Stimulated activated CD4-positive, alpha-beta T cell treated with anti-CD3 and anti-CD28 coated beads, Interleukin-4, amount 100 ng/mL, for 48 hours (primary cell): ENCODE measurements at places on chromosomes 11 and 22.

DNA sequence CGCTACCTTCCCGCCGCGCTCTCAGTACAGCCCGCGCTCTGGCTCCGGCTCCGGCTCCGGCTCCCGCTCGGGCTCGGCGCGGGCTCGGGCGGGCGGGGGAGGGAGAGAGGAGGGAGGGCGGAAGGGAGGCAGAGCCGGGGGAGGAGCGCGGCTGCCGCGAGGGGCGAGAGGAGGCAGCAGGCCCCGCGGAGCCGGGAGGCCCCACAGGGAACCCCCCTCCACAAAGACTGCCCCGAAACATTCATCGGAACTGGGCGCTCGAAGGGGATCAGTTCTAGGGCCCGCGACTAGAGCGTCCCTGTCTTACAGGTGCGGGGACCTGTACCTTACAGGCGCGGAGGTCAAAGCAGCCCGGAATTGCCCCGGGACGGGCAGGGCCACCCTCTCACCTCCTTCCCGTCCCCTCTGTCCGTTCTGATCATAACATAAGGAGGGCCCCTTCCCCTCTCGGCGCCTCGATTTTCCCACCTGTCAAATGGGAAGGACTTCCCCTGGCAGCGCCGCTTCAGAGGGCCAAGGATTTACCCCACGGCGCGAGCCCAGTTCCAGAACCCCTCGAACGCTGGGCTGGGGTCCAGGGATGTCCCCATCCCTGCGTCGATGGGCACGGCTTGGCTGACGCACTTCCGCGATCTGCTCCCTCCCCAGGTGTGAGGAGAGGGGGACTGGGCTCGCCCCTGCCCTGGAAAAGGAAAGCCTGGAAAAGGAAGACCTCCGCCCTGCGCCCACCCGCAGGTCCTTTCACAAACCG is at the start of gene SHISA8:
SHISA8 (minus strand) TSS at position 40 of the 751 bp plus-strand sequence. CDS start 407 bp downstream, outside the sequence.
- DNase-seq = peak; percentile 36

DNA sequence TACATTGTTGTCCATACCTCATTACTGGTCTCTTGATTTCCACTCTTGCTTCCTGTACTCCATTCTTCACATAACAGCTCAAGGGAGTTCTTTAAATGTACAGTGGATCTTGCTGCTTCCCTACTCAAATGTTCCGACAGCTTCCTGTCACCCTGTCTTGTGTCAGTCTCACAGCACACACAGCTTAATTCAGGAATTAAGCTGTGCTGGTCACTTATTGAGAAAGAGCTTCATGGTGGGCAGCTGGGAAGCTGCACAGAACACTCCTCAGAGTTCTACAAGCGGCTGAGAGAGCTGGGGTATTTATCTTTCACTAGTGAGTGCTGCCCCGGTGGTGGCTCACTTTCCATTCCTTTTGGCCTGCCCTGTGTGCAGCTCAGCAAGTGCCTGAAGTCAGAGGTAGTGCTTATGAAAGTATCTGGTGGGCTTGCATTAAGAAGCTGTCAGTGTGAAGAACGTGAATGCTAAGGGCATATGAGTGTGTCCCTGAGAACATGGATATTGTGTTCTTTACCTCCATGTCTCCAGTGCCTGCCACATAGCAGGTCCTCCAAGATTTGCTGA is 48.7 kb downstream of the KCNQ1OT1 start:
- DNase-seq = no peak

- no peak for DNase-seq
These were observed 34.9 kb upstream of the OR10G7 start for GRCh38 chr11:124075841-124076651.

- DNase-seq = no peak
These were observed 13.4 kb downstream of the NFAM1 start for GRCh38 chr22:42418811-42419242.

DNA sequence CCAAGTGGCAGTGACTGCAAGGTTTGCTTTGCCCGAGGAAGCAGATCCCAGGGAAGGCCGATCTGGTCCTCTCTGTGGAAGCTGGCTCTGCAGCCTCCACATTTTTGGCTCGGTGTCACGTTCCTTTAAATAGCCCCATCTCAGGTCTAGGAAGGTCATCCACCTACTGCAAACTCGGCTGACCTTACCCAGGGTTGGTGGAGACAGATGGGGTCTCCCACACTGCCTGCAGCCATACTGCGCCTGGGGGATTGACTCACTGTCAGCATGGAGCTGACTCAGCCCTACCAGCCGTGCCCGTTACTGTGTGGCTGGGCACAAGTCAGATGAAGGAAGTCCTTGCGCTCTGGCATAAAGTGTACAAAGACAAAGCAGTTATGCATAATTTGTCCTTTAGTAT is 16.9 kb downstream of the CDPF1 start:
- no peak for DNase-seq

GRCh38 chr11:86346513-86346912 is 28.2 kb upstream of the CCDC81 start:
- no peak for DNase-seq

DNA sequence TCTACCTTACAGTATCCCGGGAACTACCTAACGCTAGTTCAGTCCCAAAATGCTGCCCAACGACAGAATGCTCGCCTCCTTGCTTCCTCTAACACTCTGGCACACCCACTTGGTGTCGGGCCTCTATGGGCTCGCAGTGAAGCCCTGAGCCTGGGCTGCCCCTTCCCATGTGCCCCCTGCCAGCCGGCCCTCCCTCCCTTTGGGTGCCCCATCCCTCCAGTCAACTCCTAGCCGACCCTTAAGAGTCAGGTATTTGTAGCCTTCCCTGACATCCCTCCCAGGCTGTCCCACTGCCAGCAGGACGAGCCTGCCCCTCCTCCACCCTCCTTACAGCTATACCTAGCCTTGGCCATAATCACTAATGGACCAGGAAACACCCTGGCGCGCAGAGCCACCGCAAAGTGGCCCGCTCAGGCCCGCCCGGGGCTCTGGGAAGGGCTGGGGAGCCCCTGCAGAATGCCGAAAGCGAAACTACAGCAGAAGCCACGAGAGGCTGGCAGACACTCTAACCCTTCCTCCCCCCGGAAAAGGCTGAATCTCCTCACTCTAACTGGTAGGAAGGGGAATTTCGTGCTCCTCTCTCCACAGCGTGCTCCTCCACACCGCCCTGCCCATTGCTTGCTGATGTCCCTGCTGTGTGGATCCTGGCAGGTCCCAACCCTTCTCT is 8.2 kb downstream of the CBX7 start:
- DNase-seq = no peak

- no peak for DNase-seq
These were observed 24.4 kb downstream of the MYO18B start for GRCh38 chr22:25766418-25766817.

DNA sequence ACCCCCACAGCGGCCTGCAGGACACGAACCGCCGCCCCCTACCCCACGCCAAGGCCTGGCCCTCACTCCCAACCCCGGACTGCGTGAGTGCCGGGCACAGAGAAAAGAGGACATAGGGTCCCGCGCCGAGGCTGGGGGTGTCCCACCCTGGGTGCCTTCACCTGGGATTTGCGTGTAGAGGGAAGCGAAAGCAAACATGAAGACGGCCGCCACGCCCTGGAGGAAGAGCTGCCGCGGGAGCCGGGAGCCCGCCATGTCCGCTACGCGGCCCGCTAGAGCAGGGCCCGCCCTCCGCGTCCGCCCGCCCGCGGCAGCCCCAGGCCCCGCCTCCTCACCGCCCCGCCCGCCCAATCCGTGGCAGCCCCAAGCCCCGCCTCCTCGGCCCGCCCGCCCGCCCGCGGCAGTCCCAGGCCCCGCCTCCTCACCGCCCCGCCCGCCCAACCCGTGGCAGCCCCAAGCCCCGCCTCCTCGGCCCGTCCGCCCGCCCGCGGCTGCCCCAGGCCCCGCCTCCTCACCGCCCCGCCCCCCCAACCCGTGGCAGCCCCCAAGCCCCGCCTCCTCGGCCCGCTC is at the start of gene LMF2:
LMF2 (minus strand) TSS at position 282 of the 570 bp plus-strand sequence; CDS start at position 255, 27 bp downstream.
- peak; percentile 94 for DNase-seq

GRCh38 chr11:117903505-117904382 is 25.5 kb downstream of the TMPRSS13 start:
- no peak for DNase-seq

GRCh38 chr11:119100246-119100970 is 1.2 kb downstream of the DPAGT1 start:
- DNase-seq = no peak

- peak; percentile 54 for DNase-seq
These were observed 500 bp upstream of the ADSL start for GRCh38 chr22:40345815-40346184.

- no peak for DNase-seq
These were observed 12.7 kb upstream of the SEPTIN5 start for GRCh38 chr22:19701420-19702145.

DNA sequence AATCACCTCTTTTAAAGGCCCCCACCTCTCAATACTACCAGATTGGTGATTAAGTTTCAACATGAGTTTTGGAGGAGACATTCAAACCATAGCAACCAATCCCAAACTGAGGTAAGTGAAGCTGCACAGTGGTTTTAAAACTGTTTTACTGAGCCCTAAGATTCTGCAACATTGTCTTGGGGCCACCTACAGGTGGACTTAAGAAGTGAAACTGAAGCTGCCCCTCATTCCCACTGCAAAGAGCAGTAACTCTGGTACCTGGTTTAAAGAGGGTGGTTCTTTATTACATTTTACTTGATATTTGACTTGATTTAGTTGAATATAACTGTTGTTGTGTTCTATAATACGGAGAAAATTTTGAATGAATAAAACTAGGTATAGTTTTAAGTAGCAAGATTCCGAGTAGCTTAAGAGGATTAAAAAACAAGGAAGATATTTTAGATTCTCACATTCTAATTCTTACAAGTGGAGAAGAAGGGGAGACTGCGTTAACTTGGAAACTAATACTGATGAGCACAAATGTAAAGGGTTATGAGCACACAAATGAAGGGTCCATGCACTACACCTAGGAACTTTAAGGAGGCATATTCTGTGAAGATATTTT is 26.7 kb downstream of the SYT9 start:
- no peak for DNase-seq

GRCh38 chr22:39526736-39527171 is 5.8 kb downstream of the RPS19BP1 start:
- no peak for DNase-seq

GRCh38 chr11:126776119-126776518 is 224.5 kb downstream of the KIRREL3 start:
- DNase-seq = no peak

- DNase-seq = no peak
These were observed 842.1 kb downstream of the TBC1D22A start for GRCh38 chr22:47604563-47604962.

DNA sequence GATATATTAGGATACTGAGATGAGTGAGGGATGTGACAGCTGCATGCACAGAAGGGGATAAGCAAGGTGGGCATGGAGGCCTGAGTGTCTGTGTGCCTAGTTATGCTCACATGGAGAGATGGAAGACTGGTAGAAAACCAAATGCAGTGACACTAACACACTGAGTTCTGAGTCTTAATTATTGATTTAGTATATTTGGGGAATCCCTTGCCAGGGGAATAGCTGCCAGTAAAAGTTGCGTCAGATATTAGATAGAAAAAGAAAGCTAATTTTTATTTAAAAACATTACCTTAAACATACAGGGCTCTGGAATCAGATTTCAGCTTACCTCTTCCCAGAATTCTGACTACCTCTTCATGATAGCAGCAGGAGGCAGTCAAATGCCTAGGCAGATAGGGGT is 620.5 kb downstream of the METTL15 start:
- DNase-seq = no peak

DNA sequence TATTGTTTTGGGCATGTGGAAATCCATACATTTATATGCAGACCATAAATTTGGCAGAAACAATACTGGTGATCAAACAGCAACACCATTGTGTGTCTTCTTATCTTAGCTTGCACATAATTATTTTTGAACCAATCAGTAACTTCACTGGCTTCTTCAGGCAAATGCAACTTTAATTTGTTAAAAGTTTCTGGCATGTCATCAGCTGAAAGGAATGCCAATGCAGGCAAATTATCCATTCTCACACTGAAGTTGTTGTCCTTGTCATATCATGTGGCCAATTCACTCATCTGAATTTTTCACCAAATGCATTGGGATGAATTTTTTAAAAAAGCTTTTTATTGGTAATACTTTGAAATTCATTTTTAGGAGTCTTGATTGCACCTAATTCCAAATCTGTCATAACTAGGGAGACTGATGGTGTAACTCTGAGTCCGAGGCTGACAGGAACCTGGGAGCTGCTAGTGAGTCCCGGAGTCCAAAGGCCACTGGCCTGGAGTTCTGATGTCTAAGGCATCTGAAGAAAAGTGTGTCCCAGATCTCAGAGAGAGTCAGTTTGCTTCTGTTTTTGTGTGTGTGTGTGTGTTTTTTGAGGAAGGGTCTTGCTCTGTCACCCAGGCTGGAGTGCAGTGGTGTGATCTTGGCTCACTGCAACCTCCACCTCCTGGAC is 17.4 kb upstream of the OR10V1 start:
- DNase-seq = no peak

DNA sequence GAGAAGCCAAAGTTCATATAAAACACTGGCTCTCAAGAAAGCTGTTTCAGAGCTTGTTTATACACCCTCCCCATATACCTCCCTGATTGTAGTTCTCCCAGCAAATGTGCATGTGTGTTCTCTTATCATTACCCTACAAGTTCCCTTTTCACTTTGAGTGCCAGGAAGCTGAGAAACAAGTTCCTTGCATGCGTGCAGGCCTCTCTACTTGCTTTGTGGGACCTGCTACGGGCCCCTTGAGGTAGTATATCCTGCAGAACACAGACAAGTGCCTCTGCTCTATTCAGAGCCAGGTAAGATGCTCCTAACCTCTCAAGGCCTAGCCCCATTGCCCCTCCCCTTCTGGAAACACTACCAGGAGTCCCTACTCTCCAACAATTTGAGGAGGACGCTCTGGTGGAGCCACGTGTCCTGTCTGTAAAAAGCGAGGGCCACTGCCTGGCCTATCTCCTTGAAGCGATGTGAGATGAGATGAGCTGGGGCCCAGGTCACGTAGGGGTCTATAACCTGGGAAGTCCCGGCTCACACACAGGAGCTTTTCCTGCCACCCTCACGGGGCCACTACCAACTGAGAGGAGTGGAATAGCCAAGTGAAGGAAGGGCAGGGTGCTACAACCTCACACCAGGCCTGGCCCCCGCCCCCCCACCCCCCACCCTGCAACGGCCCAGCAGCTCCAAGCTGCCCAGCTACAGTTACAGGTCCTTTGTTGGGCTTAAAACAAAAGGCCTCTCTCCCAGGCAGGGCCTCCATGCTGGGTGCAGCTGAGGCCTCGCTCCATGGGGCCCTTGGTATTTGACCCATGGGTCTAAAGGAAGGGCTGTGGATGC is 2.6 kb upstream of the ATP5MGL start:
- DNase-seq = no peak
